Activated CD8-positive, alpha-beta memory T cell treated with anti-CD3 and anti-CD28 coated beads, Interleukin-2, amount 10 ng/mL, durations not matched to agents 7 days and 5 days (primary cell): ENCODE measurements at places on chromosomes 13 and 19.

GRCh38 chr19:1265615-1266128 lies 3.5 kb upstream of the CIRBP start:
- peak; percentile 84 for DNase-seq

DNA sequence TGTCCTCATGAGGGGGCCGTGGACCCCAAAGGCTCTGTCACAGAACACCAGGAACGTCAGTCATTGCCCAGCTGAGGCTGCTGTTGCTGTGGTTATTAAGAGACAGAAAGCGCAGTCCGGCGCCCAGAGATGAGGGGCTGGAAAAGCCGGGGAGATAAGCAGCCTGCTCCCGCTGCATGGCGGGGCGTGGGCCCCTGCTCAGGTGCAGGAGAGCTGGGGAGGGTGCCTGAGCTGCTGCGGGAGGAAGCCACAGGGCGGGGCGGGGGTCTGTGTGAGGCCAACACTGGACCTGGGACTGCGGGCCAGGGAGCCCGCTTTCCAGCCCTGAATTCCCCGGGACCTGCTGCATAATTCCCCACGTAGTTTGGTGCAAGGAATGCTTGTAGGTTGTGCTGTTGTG lies 11.3 kb downstream of the SOX1 start:
- DNase-seq = no peak

DNA sequence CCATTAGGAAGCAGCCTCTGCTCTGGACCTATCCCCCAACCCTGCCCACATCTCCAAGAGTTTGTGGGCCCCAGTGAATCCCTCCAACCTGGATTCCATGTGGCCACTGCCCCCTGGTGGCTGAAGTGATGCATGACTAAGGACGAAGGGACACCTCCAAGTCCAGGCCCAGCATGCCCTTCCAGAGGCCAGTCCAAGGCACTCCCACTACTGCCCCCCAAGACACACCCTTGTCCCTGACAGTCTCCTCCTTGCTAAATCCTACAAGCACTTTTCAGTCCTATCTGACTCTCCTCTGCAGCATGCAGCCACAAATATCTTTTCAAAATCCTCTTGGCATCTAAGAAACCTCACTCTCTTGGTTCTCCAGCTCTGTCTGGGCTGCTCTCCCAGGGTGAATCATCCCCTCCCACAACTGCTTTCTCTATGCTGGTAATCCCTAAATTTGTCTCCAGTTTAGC lies 33.0 kb downstream of the DEDD2 start:
- DNase-seq = peak; percentile 81

DNA sequence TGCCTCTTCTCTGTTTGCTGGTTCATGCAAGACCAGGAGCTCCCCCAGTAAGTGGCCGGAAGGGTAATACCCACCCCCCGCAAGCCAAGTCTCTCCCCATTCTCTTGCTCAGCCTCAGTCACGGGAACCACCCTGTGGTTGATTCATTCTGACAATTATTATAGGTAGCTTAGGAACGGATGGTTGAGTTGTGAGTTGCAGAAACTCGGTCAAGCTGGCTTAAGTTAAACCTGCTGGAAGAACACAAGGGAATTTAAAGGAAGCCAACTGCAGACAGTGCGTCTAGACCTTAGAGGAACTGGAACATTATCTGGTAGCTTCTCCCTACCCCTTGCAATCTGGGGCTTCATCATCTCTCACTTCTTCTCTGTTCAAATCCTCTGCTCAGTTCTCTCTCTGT lies 8.9 kb downstream of the FPR1 start:
- DNase-seq = no peak

DNA sequence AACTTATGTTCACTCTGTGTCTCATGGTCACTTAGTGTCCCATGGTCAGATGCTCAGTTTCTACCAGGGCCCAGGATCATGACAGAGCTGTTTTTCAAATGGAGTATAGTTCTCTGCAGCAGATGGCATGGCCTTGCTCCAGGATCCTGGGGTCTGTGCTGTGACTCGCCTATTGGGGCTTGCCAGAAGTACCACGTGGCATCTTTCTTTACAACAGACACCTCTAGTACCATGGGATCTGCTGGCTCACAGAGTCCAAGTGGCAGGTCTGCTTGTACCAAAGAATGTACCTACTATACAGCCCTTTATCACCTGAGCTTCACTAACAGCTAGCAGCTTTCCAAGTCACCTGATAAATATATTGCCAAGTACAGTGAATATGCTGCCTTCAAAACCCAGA lies 6.0 kb upstream of the RNF6 start:
- DNase-seq = no peak

DNA sequence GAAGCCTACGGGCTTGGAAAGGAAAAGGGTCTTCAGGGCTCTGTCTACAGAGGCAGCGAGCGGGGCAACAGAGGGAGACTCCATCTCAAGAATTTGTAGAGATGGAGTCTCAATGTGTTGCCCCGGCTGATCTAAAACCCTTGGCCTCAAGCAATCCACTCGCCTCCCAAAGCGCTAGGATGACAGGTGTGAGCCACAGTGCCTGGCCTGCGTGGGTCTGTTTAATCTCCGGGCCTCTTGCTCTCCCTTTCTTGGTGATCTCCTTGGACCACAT lies 8.1 kb downstream of the RPS9 start:
- no peak for DNase-seq

DNA sequence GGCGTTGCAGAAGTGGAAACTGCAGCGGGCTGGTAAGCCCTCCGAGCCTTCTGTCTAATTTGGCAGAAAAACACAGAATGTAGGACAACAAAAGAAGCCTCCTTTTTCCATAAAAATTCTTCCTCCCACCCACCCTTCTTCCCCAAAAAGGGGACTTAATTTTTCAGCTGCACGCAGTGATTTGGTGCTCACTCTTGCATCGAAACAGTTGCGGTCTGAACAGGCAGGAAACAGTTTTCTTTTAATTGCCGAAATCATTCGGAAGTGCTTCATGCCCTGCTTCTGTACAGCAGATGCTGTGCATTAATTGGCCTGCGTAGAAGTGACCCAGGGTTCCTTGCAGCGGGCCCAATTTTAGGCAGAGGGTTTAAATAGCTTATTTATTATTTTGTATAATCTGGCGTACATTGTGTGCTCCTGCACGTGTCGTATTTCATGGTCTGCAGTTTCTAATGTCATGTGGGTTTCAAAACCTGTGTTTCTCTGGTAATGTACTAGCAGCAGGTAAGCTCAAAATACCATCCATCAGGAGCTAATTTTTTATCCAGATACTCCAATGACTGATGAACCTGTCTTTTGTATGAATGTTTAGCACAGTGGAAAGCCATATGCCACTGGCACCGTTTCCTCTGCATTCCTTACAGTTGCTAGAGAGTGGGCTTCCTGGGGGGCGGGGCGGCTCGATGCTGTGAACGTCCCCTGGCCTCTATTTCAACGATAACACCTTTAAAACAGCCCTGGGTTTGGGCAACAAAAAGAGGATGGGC lies 66.6 kb downstream of the GGACT start:
- no peak for DNase-seq

DNA sequence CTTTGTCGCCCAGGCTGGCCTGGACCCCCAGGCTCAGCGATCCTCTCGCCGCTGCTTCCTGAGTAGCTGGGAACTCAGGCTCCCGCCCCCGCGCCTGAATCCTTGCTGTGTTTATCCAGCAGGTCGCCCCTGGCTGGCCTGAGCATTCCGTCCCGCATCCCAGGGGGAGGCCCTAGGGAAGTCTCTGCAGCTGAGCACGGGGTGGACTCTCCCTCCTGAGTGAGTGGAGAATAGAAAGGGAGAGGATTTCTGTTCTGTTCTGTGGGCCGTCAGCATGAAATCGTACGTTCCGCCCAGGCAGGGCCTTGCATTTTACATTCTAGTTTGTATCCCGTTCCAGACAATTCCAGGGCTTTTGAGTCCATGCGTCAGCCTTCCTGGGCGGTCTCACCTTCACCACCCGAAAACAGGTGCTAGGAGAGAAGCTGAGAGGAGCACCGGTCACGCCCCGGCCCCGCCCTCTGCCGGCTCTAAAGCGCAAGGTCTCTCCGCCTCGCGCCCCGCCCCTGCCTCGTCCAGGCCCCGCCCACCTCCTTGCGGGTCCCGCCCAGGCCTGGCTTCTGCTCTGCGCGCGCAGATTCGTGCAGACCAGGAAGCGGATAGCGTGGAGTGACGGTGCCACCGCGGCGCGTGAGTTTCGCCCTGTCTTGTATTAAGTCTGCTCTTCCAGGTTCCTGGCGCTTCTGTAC lies at the start of gene ZNF761:
Gene ZNF761 (plus strand): TSS at position 586 of the 689 bp plus-strand sequence. CDS start 15,285 bp downstream, outside the sequence.
- DNase-seq = peak; percentile 96

DNA sequence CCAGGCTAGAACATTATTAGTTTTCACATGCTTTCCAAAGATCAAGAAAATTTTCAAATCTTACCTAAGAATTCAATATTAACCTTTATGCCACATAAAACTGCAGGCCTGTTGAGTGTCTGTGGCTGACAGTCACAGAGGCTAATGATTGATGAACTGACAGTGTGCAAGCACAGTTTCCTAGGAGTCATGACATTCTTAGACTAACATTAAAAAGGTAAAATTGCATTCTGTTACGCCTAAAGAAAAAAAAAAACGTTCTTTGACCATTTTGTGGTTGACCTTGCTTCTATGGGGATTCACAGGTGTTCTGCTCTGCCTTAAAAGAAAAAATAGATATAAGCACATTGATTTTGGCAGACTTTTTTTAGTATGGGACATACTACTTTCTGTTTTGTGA lies 1776.2 kb downstream of the PCDH9 start:
- no peak for DNase-seq

DNA sequence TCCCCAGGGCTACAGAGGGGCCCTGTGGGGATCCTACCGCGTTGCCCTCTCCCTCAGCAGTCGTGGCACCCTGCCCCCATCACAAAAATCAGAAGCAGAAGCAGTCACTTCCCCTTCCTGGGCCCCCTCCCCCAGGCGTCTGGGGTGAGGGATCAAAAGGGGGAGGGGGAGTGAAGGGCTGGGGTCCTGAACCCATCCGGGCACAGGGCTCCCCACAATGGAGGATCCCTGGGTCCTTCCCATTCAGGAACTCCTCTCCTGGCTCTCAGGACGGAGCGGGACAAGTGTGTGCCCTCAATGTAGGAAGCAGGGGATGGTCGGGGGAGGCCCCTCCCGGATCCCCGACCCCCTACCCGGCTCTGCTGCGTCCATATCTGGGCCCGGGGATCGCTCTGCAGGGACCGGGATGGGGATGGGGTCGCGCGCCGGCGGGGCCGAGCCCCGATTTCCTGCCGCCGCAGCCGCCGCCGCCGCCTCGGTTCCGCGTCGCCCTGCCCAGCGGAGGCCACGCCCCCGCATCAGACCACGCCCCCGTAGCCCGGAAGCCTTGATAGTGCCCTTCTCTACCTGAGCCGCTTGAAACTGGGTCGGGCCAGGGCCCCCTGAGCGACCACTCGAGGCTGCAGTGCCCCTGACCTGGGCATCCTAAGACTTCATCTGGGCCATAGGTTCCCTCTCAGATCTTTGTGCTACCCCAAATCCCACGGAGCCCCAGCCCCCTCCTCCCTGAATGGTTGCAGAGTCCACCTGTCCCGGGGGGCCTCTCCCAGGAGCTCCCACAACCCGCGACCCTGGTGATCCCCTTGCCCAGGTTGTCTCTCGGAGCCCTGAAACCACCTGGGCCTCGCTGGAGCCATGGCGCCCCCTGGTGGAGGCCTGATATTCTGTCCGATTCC lies at the start of gene GMIP:
Gene GMIP (minus strand): TSS at position 500 of the 896 bp plus-strand sequence. CDS start 128 bp downstream, at position 372.
- peak; percentile 91 for DNase-seq

DNA sequence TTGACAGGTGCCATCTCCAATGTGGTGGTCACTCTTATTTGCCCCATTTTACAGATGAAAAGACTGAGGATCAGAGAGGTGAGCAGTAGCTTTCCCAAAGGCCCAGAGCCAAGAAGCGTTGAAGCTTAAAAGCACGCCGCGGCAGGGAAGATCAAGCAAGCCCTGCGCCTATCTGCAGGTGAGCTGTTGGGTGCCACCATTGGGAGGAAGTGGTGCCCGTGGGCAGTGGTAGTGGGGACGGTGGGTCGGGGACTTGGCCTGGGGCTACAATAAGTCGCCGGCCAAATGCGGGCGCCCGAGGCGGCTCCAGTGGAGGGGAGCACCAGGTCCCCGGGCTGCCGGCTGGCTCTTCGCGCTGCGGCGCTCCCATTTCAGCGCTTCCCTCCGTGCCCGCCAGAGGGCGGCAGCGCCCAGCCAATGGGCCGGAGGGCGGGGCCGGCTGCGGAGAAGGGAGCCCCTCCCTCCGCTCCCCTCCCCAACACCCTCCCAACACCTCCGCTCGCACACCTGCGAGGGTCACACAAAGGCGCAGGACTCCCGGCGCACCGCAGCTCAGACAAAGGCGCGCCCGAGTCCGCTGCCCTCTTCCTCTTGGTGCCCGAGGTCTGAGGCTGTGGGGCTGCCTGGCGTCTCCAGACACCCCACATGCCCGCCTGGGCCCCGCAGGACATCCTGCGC lies 744 bp upstream of the POU2F2 start:
- DNase-seq = peak; percentile 82

DNA sequence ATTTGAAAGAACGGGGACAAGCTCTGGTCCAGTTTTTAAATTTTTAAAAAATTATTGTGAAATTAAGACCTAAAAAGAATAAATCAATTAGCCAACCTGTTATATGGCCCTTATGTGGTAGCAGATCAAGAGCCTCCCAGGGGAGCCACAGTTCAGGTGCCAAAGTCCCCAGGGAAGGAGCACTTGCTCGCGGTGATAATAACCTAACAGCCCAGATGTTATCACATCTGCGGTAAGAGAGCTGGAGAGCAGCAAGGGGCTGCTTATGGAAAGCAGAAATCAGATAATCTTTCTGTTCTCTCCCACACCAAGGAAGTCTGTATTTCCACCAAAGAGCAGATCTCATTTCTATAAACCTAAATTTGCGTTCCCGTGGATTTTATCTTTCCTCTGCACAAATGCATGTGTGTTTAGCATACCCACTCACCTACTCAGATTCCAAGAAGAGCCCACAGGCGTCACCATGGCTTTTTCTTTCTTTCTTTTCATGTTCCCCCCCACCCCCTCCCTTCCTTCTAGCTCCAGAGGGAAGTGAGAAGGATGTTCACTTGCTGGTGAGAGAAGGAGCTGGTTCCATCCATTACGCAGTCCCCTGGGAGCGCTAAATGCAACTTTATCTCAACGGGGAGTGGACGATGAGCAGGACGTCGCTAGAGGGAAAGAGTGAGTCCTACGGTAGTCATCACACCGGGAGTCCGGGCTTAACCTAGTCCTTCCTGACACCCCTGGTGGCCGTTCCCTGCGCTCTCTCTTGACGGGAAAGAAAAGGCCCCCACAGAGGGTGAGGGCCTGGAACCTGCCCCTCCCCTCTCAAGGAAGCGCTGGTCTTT lies 1.6 kb upstream of the POU4F1 start:
- DNase-seq = no peak

- no peak for DNase-seq
These were observed 1008.1 kb upstream of the SLC10A2 start for GRCh38 chr13:104074326-104074725.

- DNase-seq = no peak
These were observed at the start of gene SEMA6B for GRCh38 chr19:4559569-4559968. Gene SEMA6B (minus strand): TSS chr19:4559684. CDS start chr19:4558457, 1,227 bp downstream.

- DNase-seq = no peak
These were observed 203.4 kb upstream of the ZNF536 start for GRCh38 chr19:30168760-30169159.

DNA sequence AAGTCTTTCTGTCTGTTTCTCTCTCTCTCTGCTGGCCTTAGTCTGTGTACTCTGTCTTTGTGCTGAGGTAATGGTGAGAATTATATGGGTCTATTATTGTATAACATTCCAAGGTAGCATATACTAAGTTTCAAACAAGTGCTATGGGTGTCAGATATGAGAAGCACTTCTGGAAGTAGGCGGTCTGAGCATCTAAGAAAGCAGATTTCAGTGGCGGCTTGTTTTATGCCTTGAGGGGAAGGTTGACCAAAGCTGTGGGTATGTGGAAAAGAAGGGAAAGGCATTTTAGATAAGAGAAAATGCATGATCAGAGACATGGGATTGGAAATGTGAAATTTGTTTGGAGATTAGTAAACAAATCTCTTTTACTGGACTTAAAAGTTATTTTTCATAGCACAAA lies 348.5 kb downstream of the RFC3 start:
- DNase-seq = no peak
